Myocyte (in vitro differentiated cells): ENCODE measurements at places on chromosomes 1 and 21.

DNA sequence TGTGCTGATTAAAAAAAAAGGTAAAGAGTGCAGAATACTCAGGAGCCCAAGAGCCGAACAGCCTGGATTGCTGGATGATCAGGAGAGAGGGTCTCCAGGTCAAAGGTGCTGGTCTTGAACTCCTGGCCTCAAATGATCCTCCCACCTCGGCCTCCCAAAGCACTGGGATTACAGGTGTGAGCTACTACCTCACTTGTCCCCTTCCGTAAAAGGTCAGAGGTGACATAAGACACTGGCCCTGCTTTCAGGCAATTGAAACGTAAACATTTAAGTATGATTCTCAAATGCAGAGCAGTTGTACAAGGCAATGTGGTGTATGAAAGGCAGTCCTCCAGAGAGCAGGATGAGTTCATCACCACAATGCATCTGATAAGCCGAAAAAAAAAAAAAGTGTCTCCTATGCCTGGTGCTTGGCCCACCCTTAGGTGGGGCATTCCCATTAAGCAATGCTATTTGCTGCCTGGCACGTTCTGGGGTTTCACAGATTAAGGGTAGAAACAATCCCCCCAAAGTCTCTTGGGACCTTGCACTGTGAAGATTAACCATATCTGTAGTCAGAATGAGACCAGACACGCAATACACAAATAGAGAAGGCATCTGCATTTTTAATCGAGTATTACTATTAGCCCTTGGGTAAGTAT is 47.7 kb downstream of the PARP1 start:
- no peak for DNase-seq

DNA sequence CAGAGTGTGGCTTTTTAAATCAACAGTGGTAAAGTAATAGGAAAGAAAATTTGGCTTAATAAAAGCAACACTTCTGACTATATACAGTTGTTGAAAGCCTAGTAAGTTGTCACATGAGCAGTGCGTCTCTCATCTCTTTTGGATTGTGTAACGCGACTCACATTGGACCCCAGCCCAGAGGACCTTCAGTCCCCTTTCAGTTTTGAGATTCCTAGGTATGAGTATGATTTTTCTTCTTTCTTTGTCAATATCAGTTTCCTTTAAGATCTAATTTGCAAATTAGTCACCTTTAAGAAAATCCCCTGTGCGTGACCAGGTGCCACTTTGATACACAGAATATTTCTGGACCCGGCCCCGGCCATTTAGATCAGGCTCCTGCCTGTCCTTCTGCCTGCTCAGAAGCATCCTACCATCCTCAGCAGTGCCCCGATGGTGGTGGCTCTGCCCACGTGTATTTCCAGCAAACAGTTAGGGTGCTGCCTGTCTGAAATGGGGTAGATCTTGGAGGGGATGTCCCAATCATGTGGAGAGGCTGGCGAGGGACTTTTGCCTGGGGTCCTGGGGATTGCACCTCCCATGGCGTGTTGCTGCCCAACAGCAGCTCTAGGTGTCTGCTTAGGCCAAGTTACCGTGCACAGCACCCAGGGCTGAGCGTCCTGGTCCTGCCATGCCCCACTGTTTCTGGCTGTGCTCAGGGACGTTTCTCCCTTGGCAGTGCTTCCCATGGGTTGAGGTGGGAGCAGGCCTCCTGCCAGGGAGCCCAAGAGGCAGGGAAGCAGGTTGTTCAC is 21.1 kb downstream of the SNAP47 start:
- DNase-seq: no peak

DNA sequence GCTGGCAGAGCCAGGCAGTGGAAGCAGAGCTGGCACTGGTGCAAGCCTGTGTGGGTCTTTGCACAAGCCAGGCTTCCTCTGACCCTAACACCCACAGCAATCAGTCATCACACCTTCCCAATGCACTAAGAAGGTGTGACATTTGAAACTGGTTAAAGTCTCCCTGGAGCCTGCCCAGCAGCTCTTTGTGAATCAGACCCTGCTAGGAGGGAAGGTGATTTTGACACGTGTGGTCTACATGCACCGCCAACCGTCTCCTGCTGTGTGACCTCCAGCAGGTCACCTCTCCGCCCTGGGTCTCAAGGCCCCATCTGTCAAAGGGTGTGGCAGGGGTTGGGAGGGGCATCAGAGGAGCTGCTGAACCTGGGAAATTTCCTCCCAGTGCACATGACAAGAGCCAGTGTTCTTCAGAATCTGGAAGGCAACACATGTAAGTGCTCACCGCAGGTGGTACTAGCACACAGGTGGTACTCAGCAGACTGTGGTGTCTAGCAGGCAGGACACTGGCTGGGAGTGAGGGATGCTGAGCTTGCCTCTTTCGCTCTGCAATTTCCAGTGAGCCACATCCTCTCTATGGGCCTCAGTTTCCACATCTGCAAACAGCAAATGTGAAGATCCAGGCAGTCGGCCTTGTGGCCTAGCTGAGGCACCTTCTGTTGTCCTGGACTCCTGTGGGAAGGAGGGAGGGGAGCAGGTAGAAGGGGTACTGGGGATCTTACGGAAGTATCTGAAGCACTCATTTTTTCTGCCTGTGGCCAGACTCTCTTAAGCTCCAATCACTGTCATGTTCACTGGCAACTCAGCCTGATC is 123.2 kb downstream of the DMRTB1 start:
- no peak for DNase-seq

GRCh38 chr21:21137986-21138385 is 139.8 kb downstream of the NCAM2 start:
- DNase-seq: peak; percentile 16

DNA sequence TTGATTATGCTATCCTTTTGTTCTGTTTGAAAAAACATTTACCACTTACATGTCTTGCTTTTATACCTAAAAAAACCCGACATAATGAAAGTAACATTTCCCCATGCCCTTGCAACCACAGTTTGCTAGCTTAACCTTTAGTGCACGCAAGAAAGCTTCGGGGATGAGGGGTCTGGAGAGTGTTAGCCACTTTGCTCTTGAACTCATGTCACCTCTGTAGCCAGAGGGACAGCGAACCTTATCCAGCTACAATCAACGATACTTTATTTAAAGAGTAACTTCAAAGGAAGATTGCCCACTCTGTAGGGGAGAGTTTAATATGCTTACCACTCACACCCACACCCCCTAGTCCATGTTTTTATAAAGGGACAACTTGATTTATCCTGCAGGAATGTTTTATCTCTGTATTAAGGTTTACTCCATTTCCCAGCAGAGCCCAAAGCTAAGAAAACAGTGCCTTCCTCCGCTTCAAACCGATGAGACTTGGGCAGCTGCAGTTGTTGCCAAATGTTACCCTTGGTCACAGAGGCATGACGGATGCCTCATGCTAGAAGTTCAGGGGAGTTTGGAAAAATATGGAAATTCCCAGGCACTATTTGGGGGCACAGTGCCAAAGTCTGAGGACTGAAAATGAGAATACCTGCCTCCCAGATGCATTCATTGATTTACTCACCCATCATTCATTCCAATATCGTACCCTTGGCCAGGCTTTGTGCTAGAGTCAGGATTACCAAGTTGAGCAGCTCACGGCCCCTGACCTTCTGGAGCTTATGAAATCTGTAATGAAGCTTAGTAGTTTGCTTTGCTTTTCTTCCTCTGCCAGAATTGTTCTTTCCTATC is 61.4 kb upstream of the VCAM1 start:
- DNase-seq: peak; percentile 77

DNA sequence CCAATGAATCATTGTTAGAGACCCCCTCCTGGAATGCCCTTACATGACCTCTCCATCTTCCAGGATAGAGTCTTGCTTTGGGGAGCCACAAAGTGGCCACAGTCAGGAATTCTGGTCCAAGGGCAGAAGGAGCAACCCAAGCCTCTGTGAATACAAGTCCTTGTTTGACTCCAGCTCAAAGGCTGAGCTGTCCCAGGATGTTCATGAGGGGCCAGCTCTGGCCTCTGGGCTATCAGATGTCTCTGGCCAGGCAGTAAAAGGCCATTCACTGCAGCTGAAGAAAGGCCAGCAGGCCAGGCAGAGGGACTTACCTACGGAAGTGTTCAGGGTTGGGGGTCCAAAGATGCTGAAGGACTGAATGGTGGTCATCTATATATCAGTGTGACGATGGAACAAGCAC is 98.3 kb upstream of the IPO9 start:
- DNase-seq: no peak

- no peak for DNase-seq
Observed at GRCh38 chr1:30146448-30146847, 576.9 kb downstream of the MATN1 start.
